ENCODE measurements at places on chromosomes 11 and 22.

DNA sequence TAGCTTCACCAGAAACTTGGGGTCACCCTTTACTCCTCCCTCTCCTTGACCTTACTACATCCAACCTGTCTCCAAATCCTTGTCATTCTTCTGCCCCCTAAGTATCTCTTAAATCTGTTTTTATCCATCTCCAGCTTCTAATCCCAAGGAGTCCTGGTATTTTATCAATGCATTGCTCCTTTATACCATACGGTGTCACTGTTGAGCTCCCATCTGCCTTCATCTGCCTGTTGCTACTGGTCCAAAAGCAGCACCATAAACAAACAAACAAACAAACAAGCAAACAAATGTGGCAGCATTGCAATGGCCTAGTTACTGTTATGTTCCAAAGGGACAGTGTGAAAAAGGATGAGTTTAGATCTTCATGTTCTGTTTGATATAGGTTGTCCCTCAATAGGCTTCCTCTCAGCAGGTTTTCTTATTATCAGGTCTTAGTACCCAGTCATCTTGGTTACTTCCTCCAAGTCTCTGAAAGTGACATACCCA, 34.2 kb downstream of the DNHD1 start:
- DNase-seq = no peak

DNA sequence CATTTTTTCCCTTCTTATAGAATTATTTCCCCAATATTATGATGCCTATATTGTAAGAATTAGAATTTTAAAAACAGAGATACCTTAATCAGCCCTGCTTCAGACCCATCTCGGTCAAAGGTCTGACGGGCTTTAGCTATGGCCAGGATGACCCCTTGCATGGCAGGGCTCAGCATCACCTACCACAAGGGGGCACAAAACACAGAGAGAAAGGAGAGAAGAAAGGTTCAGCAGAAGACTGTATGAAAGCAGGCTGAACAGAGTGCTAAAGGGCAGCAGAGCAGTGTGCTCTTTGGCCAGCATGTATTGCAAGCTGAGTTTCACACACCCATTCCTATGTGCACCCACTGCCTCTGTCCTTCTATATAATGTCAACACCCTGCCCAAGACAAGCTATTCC, 26.8 kb downstream of the CLDN25 start:
- no peak for DNase-seq

DNA sequence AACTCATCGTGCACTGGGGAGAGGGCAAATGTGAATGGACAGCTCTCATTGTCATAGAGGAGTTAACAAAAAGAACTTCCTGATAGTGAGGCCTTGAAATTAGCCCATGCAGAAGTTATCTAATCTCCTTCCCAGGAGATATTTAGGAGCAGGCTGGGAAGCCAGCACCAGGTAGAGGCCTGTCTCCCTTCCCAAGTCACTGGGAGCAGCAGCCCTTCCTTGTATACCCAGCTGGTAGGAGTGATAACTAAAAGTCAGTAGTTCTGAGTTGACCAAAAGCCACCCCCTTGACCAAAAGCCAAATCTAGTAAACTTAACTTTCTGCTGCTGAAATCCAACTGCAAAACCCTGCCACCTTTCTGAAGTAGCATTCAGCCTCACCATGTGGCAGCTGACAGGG, 1.4 kb upstream of the BACE1-AS start:
- DNase-seq = no peak

- DNase-seq = no peak
These were observed 32.5 kb downstream of the ALX4 start for GRCh38 chr11:44277196-44278090.

GRCh38 chr22:48431536-48432315, 1395.9 kb downstream of the BRD1 start:
- DNase-seq = no peak

DNA sequence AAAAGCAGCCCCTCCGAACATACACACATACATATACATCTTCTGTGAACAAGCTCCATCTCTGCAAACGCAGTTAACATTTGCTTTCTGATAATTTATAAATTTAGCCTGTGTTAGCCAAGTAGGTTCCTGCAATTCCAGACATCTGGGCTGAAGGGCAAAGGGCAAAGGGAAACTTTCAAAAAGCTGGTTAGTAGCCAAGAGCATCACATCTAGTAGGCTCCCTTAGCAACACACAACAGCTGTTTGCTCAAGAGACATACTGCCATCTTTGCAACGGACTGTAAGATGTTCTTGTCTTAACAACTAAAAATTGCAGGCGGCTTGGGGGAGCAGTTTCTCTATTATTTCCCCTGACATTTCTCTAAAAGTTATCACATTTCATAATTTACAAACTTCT, 134.9 kb downstream of the RBFOX2 start:
- no peak for DNase-seq

GRCh38 chr11:10388574-10388973, 66.5 kb upstream of the AMPD3 start:
- no peak for DNase-seq

Data from stimulated activated CD8-positive, alpha-beta memory T cell treated with anti-CD3 and anti-CD28 coated beads, Interleukin-4, amount 100 ng/mL, for 4 hours (primary cell).